Activated CD8-positive, alpha-beta memory T cell treated with anti-CD3 and anti-CD28 coated beads for 4 hours (primary cell): ENCODE measurements at places on chromosomes 4 and X.

DNA sequence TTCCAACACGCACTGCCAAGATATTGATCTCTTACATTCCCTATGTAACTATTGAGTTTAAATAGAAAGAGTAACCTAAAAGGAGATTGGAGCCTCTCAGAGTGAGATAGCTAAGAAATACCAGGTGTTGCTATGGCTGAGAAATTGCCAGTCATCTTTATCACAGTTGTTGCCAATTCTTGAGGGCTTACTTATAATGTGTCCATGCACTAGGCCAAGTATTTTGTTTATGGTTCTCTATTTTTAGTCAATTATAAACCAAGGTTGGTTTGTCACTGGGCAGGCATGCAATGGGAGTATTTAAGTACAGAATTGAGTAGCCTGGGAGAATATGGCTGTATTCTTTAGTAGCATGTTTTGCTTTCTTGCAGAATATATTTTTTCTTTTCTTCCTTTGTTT, 201.6 kb downstream of the TEX13A start:
- no peak for DNase-seq

- DNase-seq: no peak
Measured at GRCh38 chr4:995311-996026, 2.3 kb upstream of the SLC26A1 start.

GRCh38 chr4:38857354-38858096, 908 bp upstream of the TLR6 start:
- no peak for DNase-seq

GRCh38 chr4:74754218-74754617, 40.1 kb downstream of the BTC start:
- no peak for DNase-seq

DNA sequence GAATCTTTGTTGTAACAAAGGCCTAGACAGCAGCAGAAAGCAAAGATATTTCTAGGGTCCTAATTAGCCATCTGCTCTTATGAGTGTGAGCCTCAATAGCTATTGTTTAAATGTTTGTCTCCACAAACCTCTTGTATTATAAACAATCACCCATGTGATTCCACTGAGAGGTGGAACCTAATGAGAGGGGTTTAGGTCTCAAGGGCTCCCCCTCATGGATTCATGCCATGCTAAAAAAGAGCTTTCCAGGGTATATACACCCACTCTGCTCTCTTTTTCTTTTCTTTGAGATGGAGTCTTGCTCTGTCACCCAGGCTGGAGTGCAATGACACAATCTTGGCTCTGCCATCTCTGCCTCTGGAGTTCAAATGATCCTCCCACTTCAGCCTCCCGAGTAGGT, 42.1 kb downstream of the TRIM61 start:
- no peak for DNase-seq
